ENCODE measurements at places on chromosomes 7 and 10.

GRCh38 chr10:67664942-67665341 is 31.1 kb downstream of the CTNNA3 start:
- DNase-seq = no peak

DNA sequence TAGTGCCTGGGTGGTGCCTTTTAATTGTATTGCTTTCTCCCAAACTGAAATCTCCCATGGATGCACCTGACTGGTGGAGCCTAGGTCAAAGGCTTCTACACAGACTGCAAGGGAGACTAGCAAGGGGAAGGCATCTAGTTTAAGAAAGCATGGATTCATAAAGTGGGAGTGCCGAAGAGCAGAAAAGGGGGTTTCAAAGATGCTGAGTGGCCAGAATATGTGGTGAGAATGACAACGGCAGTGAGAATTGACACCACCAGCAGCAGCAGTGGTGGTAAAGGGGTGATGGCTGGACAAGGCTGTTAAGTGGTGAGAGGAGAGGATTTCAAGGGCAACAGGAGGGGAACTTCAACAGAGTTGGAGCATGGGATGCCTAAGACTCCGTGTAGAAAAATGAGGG is 36.7 kb downstream of the LSMEM1 start:
- DNase-seq = no peak

- DNase-seq = no peak
Observed at GRCh38 chr10:14838582-14839304, 637 bp downstream of the HSPA14 start.

- DNase-seq = no peak
Observed at GRCh38 chr7:71645836-71646235, 513.9 kb downstream of the GALNT17 start.

DNA sequence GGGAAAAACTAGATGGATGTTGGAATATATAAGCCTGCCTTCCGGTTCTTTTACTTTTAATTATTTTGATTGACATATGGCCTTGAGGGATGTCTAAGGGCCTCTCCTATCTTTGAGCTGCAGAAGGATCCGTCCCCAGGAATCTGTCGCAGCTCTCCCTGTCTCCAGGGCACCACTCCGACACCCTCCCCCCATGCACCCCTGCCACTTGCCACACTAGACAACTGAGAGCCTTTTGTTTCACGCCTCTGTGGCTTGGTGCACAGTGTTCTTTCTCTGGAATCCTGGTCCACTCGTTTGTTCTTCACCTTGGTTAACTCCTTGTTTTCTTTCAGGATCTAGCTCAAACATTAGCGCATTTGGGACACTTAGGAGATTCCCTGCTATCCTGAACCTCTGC is 124.1 kb upstream of the EFCAB10 start:
- DNase-seq = no peak
